ENCODE measurements at places on chromosomes 1 and 21.

DNA sequence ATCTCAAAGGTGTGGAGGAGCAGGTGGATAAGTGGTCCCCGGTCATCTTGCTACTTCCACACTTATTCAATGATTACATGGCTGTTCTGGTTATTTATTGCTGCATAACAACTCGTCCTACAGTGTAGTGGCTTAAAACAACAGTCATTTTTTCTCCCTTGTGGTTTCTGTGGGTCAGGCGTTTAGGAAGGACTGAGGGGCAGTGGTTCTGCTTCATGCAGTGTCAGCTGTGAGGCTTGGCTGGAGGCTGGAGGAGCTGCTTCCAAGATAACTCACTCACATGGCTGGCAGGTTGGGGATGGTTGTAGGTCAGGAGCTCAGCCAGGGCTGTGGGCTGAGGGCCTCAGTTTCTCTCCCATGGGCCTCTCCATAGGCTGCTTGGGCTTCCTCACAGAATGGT is 5.9 kb upstream of the SLC6A17 start:
- DNase-seq: no peak

DNA sequence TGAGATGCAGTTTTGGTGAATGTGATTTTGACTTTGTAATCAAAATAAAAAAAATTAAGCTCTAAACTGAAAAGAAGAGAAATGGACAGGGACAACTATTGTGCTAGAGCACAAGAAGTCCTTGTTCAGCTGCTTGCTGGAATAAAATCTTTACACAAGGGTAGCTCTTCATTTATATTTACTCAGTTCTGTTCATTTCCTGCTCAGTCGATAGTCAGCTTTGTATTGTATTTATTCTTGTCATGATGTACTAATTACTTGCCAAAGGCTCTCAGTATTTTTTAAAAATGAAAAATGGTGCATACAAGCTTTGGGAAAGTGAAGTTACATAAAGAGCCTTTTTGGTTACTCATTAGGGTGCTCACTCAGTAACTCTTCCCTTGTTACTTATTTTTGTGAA is 17.8 kb downstream of the F5 start:
- no peak for DNase-seq

GRCh38 chr1:8767006-8767405 is 50.4 kb downstream of the RERE start:
- no peak for DNase-seq

- no peak for DNase-seq
These were observed 50.2 kb upstream of the DISP3 start for GRCh38 chr1:11428789-11429188.

DNA sequence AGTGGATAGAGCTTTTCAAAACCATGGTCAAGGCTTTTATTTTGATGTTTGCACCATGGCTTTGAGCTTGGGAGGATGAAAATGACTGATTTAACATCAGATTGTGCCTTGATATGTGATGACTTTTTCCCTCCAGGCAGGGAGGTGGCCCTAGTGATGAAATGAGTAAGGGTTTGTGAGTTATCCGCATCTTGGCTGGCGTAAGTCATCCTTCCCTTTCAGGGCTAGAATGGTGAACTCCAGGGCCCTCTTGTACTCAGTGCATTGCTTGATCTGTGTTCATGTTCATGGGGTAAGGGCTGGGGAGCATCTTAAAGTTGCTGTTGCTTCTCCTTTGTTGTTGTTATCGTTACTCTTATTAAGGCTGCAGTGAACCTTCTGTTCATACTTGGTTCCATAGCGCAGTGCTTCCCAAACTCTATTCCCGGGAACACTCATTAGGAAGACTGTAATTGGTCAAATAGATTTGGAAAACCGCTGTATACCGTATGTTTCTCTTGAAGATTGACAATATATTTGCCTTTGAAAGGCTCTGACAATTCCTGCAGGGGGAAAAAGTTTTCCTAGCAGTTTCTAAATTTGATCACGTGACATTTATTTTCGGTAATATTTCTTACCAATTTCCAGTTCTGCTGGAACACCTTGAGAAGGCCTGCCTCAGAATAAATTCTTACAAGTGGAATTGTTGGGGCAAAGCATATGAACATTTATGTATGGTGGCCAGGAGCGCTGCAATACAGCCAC is 23.1 kb downstream of the GPR137B start:
- no peak for DNase-seq

- DNase-seq: no peak
These were observed 267.6 kb upstream of the SGIP1 start for GRCh38 chr1:66266350-66266749.

- DNase-seq: peak; percentile 76
These were observed 3.1 kb downstream of the ACAP3 start for GRCh38 chr1:1304331-1305299.
